Cerebellar nuclear complex (tissue), 1 donor: ENCODE measurements at places on chromosomes 7 and 10.

- no peak for DNase-seq
Observed at GRCh38 chr10:77638321-77639101, 903 bp upstream of the KCNMA1 start.

DNA sequence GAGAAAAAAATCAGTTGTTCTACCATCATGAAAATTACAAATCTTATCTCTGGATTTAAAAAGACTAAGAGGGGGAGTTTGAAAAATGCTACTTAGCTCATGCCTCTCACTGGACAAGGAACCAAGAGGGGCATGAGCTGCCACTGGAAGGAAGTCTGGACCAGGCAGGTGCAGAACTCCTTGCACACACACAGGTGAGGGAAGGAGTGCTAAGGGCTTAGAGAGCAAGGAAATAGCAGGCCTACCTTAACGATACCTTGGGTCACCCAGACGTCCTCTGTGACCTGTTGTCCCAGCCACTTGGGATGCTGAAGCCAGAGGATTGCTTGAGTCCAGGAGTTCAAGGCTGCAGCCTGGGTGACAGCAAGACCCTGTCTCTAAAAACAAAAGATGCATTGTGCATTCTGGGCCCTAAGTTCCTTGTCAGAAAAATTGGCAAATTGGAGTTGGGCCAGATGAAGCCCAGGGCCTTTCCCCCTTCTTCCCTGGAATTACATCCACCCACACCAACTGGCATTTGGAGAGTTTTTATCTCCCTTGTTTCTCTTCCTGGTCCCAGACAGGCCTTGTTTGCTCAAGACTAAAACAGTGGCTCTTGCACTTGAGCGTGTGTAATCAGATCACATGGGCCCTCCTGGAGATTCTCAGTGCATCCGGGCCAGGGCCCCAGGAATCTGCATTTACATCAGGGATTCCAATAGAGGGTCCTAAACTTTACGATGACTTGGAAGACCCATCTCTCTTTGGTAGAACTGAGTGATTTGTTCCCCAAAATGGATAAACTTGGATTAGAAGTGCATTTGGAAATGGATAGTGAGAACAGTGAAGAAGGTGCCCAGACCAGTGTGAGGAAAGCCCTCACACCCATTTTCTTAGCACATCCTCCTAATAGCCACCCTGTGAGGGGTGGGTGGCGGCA is 3.0 kb downstream of the DDIT4 start:
- DNase-seq, result no peak

DNA sequence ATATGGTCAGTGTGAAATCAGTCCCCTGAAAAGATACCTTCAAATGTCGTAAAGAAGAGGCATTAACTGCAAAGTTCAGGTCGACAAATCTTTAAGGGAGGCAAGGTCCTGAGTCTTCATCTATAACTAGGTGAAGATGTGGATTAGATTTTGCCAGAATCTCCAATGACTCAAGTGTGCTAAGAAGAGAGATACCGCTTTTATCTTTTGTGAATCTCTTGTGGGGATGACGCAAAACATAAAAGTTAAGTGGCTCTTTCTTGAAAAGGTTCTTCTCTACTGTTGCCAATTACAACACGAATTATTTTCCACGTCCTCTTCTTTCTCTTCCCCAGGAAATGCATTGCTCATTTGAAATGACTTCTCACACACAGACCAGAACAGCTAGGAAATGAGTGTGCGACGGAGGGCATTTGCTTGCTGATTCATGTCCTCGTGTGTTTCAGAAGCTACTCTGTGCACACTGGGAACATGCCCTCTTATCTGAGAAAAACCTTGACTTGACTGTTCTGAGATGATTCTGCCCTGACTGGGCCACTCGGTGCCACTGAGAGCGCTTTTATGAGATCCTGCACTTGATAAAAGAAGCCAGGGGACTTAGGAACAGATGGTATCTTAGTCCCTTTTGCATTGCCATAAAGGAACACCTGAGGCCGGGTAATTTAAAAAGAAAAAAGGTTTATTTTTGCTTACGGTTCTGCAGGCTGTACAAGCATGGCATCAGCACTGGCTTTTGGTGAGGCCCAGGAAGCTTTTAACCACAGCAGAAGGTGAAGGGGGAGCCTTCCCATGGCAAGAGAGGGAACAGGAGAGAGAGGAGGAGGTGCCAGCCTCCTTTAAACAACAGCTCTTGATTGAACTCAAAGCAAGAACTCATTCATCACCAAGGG is 169.5 kb upstream of the PFKP start:
- DNase-seq, result no peak

GRCh38 chr10:101141616-101142532 is 10.8 kb downstream of the TLX1 start:
- peak; percentile 30 for DNase-seq

GRCh38 chr7:2399848-2400587 is 3.4 kb upstream of the CHST12 start:
- DNase-seq, result no peak

- no peak for DNase-seq
Observed at GRCh38 chr7:1846331-1847065, 176.4 kb downstream of the ELFN1 start.

DNA sequence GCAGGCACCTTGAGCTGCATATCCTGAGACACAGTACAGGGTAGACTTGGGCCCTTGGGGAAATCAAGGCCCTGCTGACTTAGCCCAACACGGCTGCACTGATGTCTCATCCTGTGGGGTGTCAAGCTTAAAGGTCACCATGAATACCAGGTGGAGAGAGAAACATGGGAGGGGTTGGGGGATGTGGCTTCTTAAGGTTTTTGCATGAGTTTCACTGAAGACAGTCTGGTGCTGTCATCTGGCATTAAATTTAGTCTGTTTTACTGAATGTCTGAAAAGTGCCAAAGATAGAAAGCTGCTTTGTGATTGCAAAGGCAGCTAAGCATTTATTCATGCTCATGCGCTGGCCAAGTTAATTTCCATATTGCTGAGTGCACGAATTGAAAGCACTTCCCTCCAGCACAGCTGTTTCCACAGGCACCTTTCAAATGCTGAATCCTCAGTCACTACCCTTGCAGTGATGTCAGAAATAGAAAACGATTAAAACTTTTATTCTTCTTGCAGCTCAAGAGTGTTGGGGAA is 102.1 kb downstream of the OSBPL3 start:
- DNase-seq, result no peak

GRCh38 chr7:92626281-92626809 is 36.2 kb upstream of the FAM133B start:
- DNase-seq, result no peak

DNA sequence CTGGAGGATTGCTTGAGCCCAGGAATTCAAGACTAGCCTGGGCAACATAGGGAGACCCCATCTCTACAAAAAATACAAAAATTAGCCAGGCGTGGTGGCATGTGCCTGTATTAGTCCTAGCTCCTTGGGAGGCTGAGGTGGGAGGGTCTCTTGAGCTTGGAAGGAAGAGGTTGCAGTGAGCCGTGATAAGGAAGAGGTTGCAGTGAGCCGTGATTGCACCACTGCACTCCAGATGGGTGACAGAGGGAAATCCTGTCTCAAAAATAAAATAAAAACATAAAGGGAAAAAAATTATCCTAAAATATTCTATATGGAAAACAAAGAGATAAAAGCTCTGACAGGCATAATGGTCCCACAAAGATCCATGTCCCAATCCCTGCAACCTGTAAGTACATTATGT is 87.9 kb upstream of the KAT6B start:
- DNase-seq, result no peak

GRCh38 chr7:102230593-102230992 is 56.1 kb upstream of the SH2B2 start:
- DNase-seq, result no peak

DNA sequence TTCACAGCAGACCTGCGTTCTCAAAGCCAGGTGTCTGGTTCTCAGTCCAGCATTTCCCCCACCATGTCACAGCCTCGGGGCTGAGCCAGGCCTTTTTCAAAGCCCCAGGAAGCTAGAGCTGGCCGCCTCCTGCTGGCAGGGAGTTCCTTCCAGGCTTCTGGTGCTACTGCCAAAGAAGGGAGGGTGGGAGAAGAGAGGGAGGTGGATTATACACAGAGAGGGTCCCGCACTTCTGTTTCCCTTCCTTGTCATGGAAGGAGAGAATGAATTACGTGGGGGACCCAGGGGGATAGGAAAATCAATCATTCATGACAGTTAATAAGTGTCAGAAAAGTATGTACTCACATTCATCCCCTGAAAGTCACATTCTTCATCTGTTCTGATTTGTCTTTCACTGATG is 600 bp upstream of the LGI1 start:
- no peak for DNase-seq

- no peak for DNase-seq
Observed at GRCh38 chr10:119116326-119116951, 12.5 kb downstream of the DENND10 start.

DNA sequence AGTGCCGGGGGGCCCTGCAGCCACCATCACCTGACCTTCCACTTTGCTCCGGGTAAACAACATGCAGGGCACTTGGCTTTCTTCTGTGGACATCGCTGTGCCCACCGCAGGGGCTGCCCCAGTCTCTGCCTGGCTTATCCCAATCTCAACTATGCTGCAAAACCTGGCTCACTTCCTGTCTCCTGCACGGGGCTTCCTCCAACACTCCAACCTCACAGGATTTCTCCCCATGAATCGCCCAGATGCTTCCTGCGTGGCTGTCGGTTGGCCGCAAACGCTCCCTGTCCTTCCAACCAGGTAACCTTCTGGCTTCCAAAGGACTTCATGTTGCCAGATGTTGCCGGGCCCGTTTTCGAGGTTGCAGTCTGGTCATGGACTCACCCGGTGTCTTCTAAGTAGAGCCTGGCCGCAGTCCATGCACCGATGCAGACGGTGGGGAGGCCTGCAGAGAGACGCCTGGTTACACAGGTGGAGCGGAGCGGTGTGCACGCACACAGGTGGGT is 109.0 kb downstream of the VIPR2 start:
- no peak for DNase-seq

- peak; percentile 18 for DNase-seq
Observed at GRCh38 chr7:71716690-71717089, 584.7 kb downstream of the GALNT17 start.

DNA sequence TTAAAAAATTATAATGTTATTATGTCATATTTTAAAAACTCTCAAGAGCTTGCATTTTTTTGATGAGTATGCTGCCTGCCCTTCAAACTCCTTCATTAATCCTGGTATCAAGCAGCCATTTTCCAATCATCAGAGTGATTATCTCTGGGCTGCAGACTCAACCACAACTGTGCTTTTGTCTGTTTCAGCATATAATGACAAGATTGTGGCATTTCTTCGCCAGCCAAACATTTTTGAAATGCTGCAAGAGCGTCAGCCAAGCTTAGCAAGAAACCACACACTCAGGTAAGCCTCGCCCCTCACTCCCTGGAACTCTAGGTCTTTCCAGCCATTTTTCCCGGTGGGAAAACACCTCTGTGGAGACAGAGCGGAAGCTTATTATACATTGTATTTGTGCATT is 90.0 kb upstream of the STK17A start:
- no peak for DNase-seq

DNA sequence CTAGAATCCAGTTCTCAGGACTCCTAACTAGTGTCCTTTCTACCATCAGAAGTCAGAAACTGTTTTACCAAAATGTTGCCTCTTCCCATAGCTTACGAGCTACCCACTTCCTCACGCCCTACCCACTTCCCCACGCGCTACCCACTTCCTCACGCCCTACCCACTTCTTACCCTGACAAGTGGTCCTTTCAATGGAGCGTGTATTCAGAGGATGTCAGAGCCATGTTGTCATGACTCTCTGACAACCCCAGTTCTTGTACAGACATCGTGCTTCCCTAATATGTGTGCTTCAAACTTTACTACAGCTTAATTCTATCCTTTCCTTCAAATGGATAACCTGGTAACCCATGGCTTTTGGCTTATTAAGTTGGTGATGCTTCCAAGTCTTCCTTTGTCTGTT is 84.8 kb upstream of the PHF14 start:
- no peak for DNase-seq

GRCh38 chr7:159272739-159273138 is 128.1 kb upstream of the VIPR2 start:
- DNase-seq, result no peak

DNA sequence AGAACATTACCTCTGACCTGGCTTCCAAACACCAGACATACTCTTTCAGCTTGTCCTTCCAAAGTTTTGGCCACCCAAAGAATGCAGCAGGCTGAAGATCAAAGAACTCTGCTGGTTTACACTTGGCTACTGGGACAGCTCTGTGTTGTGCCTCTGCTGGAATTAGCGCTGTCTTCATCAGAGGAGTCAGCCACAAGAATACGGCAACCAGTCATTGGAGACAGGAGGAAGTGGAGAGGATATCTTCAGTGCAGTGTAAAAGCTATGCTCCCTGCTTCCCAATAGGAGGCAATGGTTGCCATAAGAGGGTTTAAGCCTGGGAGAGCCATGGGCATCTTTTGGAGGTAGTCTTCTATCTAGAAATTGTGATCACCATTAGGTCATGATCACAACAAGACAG is 126.7 kb upstream of the WNT16 start:
- no peak for DNase-seq

GRCh38 chr10:130065251-130065650 is 45.4 kb downstream of the C10orf143 start:
- no peak for DNase-seq

DNA sequence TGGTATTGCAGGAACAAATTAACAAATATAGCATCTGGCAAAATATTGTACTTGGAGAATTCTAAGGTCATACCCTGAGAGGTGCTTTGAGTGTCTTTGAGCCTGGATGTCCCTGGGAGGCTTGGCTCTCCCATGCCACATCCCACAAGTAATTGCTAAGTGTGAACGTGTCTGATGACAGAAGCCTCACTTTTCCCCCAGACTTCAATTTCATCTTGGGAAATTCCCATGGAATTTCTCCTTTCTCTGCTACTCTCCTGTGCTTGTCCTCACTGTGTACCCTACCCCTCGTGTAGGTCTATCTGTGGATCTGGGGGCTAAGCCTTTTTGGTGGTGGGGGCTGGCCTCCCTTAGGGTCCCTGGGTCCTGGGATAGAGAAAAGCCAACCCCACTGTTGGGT is 293.3 kb downstream of the TCF7L2 start:
- DNase-seq, result no peak

- no peak for DNase-seq
Observed at GRCh38 chr7:135224027-135224426, 9.6 kb upstream of the STRA8 start.

- no peak for DNase-seq
Observed at GRCh38 chr7:97731736-97732564, at the start of gene TAC1. Gene TAC1 (plus strand): TSS chr7:97732086. CDS start chr7:97732613, 527 bp downstream.

- no peak for DNase-seq
Observed at GRCh38 chr7:16730937-16731336, 22.6 kb upstream of the TSPAN13 start.

GRCh38 chr7:126495001-126495400 is 757.7 kb downstream of the GRM8 start:
- no peak for DNase-seq

- DNase-seq, result no peak
Observed at GRCh38 chr10:20877986-20878983, 18.8 kb downstream of the NEBL start.

DNA sequence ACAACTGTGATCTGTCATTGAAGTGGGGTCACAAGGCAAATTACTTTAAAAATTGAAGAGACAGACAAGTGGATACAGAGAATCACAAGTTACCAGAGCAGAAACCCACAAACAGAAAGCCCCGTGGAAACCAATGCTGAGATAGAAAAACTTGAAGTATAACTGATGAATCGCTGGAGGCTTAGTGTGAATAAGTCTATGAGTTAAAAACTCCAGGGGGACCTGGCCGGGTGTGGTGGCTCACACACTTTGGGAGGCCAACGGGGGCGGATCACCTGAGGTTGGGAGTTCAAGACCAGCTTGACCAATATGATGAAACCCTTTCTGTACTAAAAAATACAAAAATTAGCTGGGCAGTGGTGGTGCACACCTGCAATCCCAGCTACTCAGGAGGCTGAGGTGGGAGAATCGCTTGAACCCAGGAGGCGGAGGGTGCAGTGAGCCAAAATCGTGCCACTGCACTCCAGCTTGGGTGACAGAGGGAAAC is 69.7 kb upstream of the ZNRF2 start:
- DNase-seq, result no peak

- no peak for DNase-seq
Observed at GRCh38 chr10:119483001-119483400, 59.5 kb downstream of the RGS10 start.
